Occipital lobe (tissue), 3 donors: ENCODE measurements at places on chromosomes 1 and 21.

DNA sequence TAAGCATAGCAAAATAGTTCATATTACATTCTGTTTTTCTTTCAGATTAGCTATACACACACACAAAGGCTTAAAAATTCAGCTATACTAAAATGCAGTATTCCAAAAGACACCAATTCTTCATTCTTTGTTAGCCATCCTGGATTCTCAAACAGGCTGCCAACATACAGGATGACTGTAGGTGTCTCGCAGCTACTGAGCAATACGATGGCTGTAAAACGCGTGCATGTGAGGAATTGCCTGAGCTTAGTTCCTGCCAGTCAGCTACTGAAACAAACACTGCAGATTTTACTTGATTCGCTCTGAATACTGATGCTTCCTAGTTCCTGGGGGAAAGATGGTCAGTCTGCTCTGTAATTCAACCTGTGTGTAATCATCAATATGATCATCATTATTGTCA is 24.7 kb upstream of the HMGN1 start:
- no peak for DNase-seq

- DNase-seq, result no peak
Observed at GRCh38 chr21:29238053-29238966, 60.4 kb upstream of the BACH1 start.

GRCh38 chr1:48470950-48471690 is 884 bp downstream of the SPATA6 start:
- no peak for DNase-seq

- no peak for DNase-seq
Observed at GRCh38 chr21:45465611-45466329, 60.8 kb downstream of the COL18A1 start.

GRCh38 chr1:188615321-188615720 is 1786.6 kb downstream of the PLA2G4A start:
- no peak for DNase-seq

- no peak for DNase-seq
Observed at GRCh38 chr1:183125279-183125999, 60.6 kb upstream of the LAMC2 start.

DNA sequence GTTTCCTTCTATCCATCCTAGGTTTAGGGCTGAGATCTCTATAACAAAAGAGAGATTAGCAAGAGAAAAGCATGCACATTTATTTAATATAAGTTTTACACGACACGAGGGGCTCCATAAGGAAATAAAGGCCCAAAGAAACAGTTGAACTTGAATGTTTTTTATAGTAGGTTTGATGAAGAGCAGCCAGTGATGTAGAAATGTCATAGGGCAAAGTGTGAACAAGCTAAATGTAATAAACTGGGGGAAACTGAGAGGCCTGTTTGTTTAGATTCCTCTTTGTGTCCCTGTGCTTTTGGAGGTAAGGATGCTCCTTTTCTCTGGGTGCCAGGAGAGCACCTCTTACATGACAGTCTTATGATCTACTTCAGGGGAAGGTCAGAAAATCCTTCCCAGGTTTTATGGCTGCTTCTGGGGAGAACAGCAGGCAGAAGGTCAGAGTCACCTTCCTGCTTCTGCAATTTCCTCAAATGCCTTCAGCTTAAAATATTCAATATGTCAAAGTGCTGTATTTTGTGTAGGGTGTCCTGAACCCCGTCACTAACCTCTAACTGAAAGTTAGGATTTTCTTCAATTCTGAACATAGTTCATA is 9.5 kb upstream of the HORMAD1 start:
- DNase-seq, result no peak

DNA sequence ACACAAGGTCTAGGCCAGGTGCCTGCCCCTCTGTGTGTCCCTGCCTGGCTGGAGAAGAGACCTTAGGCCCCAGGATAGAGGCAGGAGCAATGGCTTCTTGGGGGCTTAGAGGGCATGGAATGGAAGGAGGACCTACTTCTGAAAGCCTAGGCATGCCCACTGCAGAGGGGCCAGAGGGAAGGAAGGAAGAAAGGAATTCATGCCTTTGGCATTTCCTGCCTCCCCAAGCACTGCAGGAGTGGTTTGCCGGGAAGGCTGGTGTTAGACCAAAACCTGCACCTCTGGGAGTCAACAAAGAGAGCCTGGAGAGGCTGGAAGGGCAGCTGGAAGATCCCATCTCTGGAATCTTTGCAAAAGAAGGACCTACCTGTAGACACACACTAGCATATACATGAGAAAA is 50.7 kb upstream of the KCNE2 start:
- DNase-seq, result no peak

- DNase-seq, result no peak
Observed at GRCh38 chr1:56931211-56931610, 34.6 kb downstream of the C8B start.

- DNase-seq, result no peak
Observed at GRCh38 chr1:192538407-192539296, 36.9 kb upstream of the RGS1 start.

GRCh38 chr1:2194898-2195673 is 514 bp upstream of the FAAP20 start:
- DNase-seq, result peak; percentile 76

GRCh38 chr21:20999659-21000058 is 1.4 kb downstream of the NCAM2 start:
- peak; percentile 26 for DNase-seq
